ENCODE measurements at places on chromosomes 3 and 15.
A peak's percentile ranks its signal among the peaks of the same experiment; 100 is the strongest.

GRCh38 chr15:100966997-100967396, 47.8 kb downstream of the LRRK1 start:
- H3K27ac ChIP-seq = no peak overlapping the region
- peaks cover 58% of the 10 kb centered on the region for H3K27me3 ChIP-seq
- no peak for DNase-seq
- H3K4me1 ChIP-seq = no peaks in the 10 kb centered on the region
- H3K36me3 ChIP-seq = no peaks in the 10 kb centered on the region

DNA sequence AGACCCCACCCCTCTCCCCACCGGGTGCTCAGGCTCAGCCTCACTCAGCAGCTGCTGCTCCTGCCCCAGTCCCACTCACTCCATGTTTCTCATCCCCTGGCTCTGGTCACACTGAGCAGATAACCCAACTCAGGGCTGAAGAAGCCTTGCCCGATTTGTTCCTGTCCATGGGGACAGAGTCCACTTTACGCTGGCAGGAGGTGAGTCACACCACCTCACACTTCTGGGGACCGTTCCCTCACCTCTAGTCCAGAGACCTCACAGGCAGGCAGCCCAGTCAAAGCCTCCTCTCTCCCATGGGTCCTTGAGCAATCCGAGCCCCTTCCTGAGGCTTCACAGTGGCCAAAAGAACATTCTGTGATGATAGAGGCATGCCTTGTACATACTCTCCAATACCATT, 1.4 kb downstream of the CIDEC start:
- no peak overlapping the region for H3K27ac ChIP-seq
- DNase-seq = no peak
- H3K4me1 ChIP-seq = peaks cover 2% of the 10 kb centered on the region
- no peaks in the 10 kb centered on the region for H3K27me3 ChIP-seq
- H3K36me3 ChIP-seq = no peaks in the 10 kb centered on the region

DNA sequence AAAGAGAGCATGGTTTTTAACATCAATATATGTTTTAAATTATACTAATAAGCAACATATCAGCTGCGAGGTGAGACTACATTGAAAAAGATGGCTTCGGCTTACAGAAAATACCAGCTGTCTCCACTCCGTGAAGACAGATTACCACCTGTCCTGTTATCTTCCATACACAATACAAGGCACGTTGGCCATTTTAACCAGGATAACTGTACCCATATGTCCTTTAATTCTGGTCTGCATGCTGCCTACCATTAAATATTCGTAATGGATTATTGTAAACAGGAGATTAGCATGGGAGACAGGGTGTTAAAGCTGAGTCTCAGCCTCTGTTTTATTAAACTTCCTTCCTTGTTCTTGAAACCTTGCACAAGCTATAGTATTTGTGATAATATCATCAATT, 855.5 kb downstream of the ROBO1 start:
- peak overlapping the region; percentile 21 for H3K27ac ChIP-seq
- peaks cover 6% of the 10 kb centered on the region for H3K4me1 ChIP-seq
- H3K36me3 ChIP-seq = no peaks in the 10 kb centered on the region
- no peak overlapping the region for H3K4me3 ChIP-seq
- no peaks in the 10 kb centered on the region for H3K27me3 ChIP-seq

GRCh38 chr3:193821151-193821668, 228.2 kb downstream of the OPA1 start:
- H3K4me3 ChIP-seq = no peak overlapping the region
- H3K27me3 ChIP-seq = no peaks in the 10 kb centered on the region
- DNase-seq = no peak
- H3K4me1 ChIP-seq = peaks cover 40% of the 10 kb centered on the region

GRCh38 chr3:139524841-139525636, 14.5 kb downstream of the RBP1 start:
- peak overlapping the region; percentile 81 for H3K27ac ChIP-seq
- DNase-seq = no peak
- no peaks in the 10 kb centered on the region for H3K27me3 ChIP-seq
- H3K36me3 ChIP-seq = peaks cover 40% of the 10 kb centered on the region
- no peak overlapping the region for H3K4me3 ChIP-seq
- H3K4me1 ChIP-seq = peaks cover 33% of the 10 kb centered on the region

GRCh38 chr3:25396686-25397085, 31.4 kb upstream of the RARB start:
- no peak for DNase-seq
- H3K4me3 ChIP-seq = no peak overlapping the region
- H3K36me3 ChIP-seq = peaks cover 24% of the 10 kb centered on the region
- H3K4me1 ChIP-seq = peaks cover 11% of the 10 kb centered on the region
- peak overlapping the region; percentile 80 for H3K27ac ChIP-seq

DNA sequence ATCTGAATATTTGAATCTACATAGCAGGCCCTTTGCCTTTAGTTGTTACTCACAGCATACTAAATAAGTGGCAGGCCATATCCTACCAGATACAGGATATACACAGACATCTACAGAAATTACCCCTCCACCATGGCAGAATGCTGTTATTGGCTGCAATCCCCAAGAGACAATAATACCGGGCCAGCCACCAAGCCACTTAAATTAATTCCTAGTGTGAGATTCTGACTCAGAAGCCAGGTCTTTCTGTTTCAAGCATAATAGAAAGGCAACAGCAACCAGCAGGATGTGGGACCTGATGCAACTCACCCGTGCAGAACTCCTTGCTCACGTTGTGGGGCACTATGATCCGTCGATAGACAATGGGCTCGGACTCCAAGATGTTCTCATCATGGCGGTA, 39.8 kb downstream of the CLK3 start:
- H3K4me3 ChIP-seq = no peak overlapping the region
- no peaks in the 10 kb centered on the region for H3K27me3 ChIP-seq
- peaks cover 14% of the 10 kb centered on the region for H3K4me1 ChIP-seq
- H3K27ac ChIP-seq = no peak overlapping the region

GRCh38 chr3:195286115-195286872, 15.3 kb upstream of the XXYLT1 start:
- DNase-seq = no peak
- H3K4me1 ChIP-seq = peaks cover 17% of the 10 kb centered on the region
- H3K27me3 ChIP-seq = no peaks in the 10 kb centered on the region
- no peak overlapping the region for H3K4me3 ChIP-seq

DNA sequence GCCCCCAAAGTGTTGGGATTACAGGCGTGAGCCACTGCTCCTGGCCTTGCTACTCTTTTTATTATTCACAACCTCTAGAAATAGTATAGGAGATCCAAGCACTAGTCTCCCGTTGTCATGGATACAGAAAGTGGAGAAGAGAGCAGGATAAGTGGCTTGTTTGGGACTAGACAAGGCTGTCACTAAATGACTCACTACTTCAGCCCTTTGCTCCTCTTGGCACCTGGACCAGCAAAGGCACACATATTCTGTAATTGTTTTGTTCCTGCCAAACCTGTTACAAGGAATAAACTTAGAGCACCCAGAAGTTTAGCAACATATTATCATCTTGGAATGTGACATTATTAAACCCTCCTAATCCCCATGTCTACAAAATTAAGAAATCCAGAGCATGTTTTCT, 427.2 kb upstream of the THBS1 start:
- H3K4me1 ChIP-seq = peaks cover 19% of the 10 kb centered on the region
- no peak overlapping the region for H3K27ac ChIP-seq
- H3K4me3 ChIP-seq = no peak overlapping the region
- no peaks in the 10 kb centered on the region for H3K36me3 ChIP-seq

DNA sequence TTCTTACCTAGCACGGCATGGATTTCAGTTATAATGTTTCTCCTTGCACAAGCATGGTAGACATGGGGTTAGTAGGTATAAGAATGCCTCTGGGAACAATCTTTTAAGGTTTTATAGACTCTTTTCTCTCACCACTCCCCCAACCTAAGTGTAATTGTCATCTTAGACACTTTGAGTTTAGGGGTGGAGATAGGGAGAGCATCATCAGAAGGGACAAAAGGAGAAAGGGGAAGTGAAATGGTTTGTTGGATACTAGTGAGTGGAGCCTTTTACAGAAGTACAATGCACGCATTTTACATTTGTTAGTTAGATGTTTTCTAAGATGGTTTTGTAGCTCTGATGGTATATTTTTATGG, 189.2 kb downstream of the TP63 start:
- H3K4me3 ChIP-seq = no peak overlapping the region
- DNase-seq = no peak
- H3K27me3 ChIP-seq = no peaks in the 10 kb centered on the region
- H3K27ac ChIP-seq = no peak overlapping the region
- H3K36me3 ChIP-seq = no peaks in the 10 kb centered on the region

DNA sequence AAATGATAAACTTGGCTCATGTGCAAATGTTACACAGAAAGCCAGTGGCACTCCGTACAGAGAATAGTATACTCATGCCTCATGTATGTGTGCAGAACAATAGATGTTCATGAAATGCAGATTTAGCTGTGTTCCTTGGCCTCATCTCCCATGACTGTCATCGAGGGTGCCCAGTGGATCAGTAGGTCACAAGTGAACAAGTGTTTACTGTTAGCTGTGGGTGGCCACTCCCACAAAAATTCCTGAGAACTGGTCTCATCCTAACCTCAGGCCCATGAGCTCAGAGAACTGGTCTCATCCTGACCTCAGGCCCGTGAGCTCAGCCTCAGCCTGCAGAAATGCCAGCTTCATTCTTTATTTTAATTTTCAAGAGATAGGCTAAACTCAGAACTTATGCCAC, 124.1 kb downstream of the GADL1 start:
- no peaks in the 10 kb centered on the region for H3K36me3 ChIP-seq
- peak overlapping the region; percentile 48 for H3K27ac ChIP-seq
- DNase-seq = no peak
- peaks cover 48% of the 10 kb centered on the region for H3K4me1 ChIP-seq
